CD4-positive, alpha-beta T cell treated with Interleukin-6 for 4 hours (primary cell): ENCODE measurements at places on chromosomes 13 and 19.

DNA sequence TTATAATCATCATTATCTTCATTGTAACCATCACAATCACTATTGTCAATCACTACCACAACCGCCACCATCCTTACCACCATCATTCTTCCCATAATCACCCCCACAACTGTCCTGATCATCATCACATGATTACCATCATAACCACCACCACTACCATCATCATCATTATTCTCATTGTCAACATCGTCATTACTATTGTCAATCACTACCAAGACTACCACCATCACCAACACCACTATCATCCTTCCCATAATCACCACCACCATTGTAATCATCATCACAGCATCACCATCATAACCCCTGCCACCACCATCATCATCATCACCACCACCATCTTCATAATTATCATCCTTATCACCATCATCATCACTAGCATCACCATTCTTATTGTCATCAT is 55.2 kb downstream of the MBD3L1 start:
- no peak for DNase-seq

DNA sequence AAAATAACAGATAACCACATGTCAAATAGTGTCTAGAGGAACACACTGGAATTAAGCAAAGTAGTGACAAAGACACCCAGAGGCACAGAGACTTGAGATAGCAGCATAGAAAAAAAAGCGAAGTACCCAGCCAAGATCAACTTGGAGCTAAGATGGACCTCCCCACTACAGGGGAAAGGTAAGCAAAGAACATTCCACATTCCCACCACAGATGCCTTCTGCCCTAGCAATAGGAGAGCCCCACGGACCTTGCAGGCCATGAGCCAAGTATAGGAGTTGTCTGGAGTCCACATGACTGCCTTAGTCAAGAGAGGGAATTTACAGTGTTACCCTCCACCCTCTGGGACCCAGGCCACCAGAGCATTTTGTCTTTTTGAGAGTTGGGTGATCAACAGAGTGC is 110.7 kb upstream of the SPRY2 start:
- DNase-seq: no peak

- no peak for DNase-seq
These were observed 52.0 kb downstream of the STARD13 start for GRCh38 chr13:33233547-33233946.

GRCh38 chr19:16351133-16351809 is 26.6 kb downstream of the KLF2 start:
- DNase-seq: no peak

- no peak for DNase-seq
These were observed 60.2 kb upstream of the KL start for GRCh38 chr13:32955881-32956594.
